Stimulated activated CD8-positive, alpha-beta memory T cell treated with anti-CD3 and anti-CD28 coated beads, Interleukin-2, amount 100 ng/mL, for 1 hour (primary cell): ENCODE measurements at places on chromosomes 4 and X.

DNA sequence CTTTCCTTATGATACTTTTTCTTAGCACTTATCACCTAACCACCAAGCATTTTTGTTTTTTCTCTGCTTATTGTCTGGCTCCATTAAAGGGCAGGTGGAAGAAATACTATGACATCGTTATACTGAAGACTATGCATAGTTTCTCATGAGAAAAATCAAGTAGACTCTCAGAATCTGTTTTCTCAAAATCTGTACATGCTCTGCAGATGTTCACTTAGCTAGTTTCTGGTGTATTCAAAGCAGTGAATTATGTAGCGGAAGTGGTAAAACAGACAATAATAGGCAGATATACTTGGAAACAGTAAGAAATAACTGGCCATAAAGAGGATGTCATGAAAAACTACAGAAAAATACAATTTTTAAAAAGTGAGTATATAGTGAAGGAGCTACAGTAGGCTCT is 146.0 kb downstream of the STIM2 start:
- DNase-seq, result no peak

GRCh38 chr4:2572076-2572475 is 35.6 kb downstream of the FAM193A start:
- no peak for DNase-seq

GRCh38 chr4:86717651-86718050 is 123.5 kb downstream of the PTPN13 start:
- no peak for DNase-seq

- DNase-seq, result no peak
Observed at GRCh38 chrX:140933016-140933415, 69.4 kb upstream of the SPANXB1 start.

DNA sequence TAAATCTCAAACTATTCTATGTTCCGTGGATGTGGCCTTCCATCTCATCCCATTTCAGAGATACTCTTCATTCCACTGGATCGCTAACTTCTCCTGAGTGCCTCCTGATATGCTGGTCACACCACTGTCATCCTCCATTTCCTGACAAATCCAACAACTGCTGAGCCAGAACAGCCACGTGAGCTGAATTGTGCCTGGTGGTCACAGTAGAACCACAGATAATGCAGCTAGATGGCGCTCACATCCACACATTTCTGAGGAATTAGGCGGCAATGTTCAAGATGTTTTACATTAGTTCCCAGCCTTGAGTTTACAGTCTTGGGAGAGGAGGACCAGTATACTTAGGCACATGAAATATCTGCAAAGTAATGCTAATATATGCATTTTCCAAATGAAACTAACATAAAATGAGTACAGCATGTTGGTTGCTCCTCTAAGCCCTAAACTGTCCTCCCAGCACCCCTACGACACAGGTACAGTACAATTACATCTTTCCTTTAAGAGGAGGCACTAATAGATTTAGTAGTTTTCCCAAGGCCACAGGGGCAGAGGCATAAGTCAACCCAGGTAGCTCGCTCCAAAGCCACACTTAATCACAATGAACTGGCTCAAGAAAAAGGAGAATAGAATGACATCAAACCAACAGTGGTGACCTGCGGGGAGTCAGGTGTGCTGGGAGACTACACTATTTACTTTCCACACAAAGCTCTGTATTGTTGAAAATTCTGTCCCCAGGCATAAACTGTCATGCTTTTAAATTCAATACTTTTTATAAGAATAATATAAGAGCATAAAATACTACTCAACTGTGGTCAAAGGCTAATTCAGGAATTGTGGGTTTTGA is 134.2 kb downstream of the CHIC2 start:
- peak; percentile 21 for DNase-seq

DNA sequence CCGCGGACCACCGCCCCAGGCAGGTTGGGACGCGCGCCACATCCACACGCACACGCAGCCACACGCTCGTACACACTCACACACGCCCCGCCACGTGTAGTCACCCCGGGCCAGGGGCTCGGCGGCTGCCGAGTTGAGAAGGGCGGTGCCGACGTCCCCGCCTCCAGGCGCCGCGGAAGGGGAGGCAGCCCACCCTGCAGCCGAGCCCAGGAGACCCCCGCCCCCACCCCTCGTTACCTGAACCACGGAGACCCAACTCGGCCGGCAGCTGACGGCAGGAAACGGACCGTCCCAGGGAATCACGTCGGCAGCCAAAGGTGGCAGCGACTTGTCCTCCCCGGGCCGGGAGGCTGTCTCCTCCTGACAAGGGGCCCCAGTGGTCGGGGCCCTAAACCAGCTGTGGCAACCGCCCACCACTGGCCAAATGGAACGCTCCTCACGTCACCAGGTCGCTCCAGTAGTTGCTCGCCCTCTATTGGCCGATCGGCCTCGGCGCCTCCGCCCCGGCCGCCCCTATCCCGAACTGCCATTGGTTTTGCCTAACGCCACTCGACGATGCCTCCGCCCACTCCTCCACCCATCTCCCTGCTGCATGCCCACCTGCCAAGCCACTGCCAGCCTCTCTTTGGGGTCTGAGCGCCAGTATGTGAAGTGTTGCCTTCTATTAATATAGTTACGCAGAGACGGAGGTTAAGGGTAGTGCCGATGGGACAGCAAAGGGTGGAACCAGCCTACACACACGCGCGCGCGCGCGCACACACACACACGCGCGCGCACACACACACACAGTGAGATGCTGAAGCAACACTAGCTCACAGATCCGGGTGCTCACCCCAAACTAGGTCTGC is at the start of gene ZDHHC9:
TSS of gene ZDHHC9 (minus strand) at position 428 of the 848 bp plus-strand sequence. CDS start 1,941 bp downstream, outside the sequence.
- peak; percentile 72 for DNase-seq

DNA sequence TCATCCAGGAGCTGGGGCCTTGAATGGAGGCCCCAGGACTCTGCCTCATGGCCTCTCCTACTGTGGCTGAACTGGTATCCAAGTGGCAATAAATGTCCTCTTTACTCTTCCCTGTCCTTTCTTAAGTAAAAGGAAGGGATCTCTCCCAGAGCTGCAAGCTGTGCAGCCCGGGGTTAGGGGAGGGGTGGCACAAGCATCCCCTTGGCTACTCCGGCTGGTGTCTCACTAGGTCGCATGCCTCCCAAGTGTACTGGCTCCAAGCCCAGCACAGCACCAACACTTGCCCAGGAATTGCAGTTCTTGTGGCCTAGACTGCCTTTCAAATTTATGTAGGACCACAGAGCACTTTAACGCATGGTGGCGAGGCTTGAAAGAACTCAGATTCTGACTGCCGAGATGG is 44.7 kb upstream of the MED14 start:
- DNase-seq, result no peak

GRCh38 chr4:186019269-186019668 is 49.7 kb upstream of the TLR3 start:
- DNase-seq, result no peak

GRCh38 chrX:8960957-8961468 is 72.9 kb downstream of the FAM9B start:
- DNase-seq, result no peak

DNA sequence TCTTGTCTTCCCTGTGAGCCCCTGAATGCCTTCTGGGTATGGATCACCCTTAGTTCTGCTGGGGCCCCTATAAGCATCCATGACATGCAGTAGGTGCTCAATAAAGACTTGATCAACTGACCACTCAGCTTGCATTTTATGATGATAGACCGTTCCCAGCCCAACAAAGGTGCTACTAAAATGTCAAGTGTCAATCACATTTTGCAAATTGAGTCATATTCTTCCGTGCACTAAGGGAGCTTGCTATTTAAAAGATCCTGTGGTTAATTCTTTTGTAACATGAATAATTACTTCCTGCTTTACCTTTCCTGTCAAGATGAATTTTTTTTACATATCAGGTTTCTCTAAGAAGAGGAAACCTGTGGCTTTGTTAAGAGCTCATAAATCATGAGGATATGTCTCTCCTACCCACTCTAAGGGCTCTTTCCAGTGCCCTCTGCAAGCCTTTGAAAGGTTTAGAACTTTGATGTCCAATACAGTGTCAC is 47.6 kb downstream of the SH3KBP1 start:
- no peak for DNase-seq

GRCh38 chr4:83040269-83040668 is 5.3 kb downstream of the COPS4 start:
- DNase-seq, result no peak

DNA sequence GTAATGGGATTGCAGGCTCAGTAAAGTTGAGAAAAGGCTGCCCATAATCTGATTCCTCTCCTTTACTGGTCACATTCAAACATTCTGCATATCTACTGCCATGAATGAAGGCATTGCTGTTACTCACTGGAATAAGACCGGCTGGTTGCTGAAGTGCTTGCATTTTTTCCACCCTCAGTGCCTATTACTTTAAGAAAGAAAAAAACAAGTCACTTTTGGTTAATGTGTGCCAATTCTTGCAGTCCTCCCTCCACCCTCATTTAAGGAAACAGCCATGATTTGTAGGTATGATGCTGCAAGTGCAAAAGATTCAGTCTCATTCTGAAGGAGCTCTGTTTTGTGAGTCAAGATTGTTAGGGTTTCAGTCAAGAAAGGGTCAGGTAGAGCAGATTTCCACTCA is 94.9 kb downstream of the EMCN start:
- no peak for DNase-seq
